GOT3 (cell line): ENCODE measurements at places on chromosomes 2 and 18.

GRCh38 chr2:191228861-191229260 lies 16.3 kb upstream of the MYO1B start:
- DNase-seq = no peak

GRCh38 chr2:170641961-170642360 lies 73.2 kb upstream of the SP5 start:
- DNase-seq = no peak

GRCh38 chr2:191115804-191116203 lies 35.0 kb downstream of the STAT4 start:
- DNase-seq = no peak

GRCh38 chr2:17877811-17878280 lies 621 bp upstream of the KCNS3 start:
- DNase-seq = no peak

GRCh38 chr2:2333076-2333475 lies 2.0 kb upstream of the MYT1L start:
- no peak for DNase-seq

GRCh38 chr2:11744631-11745394 lies 1.6 kb upstream of the LPIN1 start:
- peak; percentile 11 for DNase-seq

GRCh38 chr18:56224669-56225561 lies 413.5 kb downstream of the TXNL1 start:
- DNase-seq = no peak

DNA sequence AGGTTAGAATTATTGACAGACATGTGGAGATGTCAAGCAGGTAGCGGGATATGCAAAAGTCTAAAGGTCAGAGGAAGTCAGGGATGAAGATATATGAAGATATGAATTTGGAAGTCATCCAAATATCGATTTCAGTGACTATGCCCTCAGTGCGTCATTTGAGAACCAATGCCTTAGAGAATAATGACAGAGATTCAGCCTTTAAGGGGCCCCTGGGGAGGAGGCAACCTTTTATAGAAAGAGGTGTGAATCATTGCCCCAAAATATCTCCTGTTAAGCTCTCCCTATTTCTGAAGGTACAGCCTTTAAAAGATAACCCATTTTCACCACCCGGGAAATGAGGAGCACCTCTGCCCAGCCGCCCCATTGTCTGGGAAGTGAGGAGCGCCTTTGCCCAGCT lies 223.4 kb downstream of the NCKAP5 start:
- no peak for DNase-seq

DNA sequence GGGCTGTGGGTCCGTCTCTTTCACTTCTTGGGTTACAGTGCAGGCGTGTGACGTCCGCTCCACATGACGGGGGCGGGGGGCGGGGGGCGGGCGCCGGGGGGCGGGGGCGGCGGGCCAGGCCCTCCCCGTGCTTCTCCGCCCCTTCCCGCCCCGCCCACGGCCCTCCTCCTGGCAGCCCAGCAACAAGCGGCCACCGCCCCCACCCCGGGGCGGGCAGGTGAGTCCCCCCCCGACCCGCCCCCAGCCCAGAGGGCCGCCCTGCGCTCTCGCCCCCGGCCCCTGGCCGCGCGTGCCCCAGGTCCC lies 3.6 kb downstream of the ZNF516 start:
- no peak for DNase-seq

- DNase-seq = no peak
Measured at GRCh38 chr2:42987112-42987922, 194.9 kb upstream of the HAAO start.

DNA sequence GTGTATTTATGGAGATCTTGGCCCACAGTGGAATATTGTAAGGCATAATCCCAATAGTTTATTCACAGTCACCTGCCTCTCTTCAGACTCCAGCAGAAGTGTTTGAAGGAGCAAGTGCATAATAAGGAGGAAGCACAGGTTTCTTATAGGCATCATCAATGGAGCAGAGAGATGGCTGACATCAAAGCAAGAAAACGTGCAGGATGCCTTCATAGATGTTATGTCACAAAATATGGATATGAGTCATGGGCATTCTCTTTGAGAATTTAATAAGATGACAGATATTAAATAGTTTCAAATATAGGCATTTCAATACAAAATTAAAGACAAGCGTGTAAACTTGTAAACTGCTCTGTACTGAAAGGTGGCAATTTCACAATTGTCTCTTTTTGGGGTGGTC lies 4.0 kb upstream of the RND3 start:
- no peak for DNase-seq

GRCh38 chr2:239687441-239687840 lies 286.6 kb upstream of the HDAC4 start:
- DNase-seq = no peak
